Daoy (cell line): ENCODE measurements at places on chromosomes 16 and 17.

GRCh38 chr16:82263521-82264143 is 93.6 kb upstream of the MPHOSPH6 start:
- DNase-seq: peak; percentile 62

DNA sequence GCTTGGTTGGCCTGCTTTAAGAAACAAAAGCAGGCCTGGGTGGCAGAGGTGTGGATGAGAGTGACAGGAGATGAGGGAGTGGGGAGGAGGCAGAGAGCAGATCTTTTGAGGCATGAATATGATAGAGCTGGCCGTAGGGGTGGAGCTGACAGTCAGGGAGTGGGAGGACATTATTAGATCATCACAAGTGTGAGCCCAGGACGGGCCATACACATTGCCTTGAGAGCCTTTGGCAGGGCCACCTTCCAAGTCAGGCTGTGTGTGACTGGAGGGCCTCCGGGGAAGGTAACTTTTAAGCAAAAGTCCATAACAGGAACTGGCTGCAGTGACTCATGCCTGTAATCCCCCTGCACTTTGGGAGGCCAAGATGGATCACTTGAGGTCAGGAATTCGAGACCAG is 26.3 kb downstream of the GINS3 start:
- DNase-seq: peak; percentile 84

DNA sequence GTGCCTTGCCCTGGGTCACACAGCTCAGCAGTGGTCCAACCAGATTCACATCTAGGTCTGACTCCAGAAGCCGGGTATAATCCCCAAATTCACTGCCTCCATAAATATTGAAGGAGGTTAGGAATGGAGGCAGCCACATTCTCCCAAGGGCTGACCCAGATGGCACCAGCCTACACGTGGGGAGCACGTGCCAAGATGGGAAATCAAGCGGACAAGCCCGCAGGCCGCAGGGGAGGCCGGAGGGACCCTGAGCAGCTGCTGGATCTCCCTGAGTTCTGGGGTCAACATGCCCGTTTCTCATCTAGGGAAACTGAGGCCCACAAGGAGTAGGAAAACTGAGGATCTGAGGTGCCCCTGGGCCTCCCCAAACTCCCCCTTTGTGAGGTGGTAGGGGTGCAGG is 32.2 kb upstream of the CNEP1R1 start:
- DNase-seq: no peak

- no peak for DNase-seq
These were observed 217.7 kb upstream of the CDH8 start for GRCh38 chr16:62253966-62254365.

GRCh38 chr17:56314026-56314425 is 160.8 kb downstream of the ANKFN1 start:
- DNase-seq: no peak

DNA sequence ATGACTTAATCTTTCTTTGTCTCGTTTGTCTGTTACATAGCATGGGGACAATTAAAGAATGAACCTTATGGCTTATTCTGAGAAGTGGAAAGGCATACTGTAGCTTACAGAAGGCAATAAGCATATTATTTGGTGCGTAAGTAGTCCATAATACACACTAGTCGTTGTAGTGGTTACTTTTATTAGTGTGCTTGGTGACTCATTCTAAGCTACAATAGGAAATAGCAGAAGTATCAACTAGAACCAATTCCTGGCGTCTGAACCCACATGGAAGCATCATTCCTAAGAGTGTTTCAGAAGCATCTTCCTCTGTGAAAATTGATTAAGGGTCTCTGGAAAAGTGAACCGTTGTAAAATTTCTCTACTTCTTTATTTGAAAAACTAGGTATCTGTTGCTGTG is 777.8 kb upstream of the EEF2KMT start:
- no peak for DNase-seq

DNA sequence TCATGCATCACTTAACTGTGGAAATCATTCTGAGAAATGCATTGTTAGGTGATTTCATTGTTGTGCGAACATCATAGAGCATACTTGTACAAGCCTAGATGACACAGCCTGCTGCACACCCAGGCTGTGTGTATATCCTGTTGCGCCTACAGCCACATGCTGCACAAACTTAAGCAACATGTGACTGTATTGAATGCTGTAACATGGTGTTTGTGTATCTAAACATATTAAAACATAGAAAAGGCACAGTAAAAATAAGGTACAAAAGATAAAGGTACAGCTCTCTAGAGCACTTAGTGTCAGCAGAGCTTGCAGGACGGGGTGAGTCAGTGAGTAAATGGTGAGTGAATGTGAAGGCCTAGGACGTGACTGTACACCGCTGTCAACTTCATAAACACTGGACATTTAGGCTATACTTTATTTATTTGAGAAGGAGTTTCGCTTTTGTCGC is 11.9 kb downstream of the FOXK2 start:
- peak; percentile 76 for DNase-seq

DNA sequence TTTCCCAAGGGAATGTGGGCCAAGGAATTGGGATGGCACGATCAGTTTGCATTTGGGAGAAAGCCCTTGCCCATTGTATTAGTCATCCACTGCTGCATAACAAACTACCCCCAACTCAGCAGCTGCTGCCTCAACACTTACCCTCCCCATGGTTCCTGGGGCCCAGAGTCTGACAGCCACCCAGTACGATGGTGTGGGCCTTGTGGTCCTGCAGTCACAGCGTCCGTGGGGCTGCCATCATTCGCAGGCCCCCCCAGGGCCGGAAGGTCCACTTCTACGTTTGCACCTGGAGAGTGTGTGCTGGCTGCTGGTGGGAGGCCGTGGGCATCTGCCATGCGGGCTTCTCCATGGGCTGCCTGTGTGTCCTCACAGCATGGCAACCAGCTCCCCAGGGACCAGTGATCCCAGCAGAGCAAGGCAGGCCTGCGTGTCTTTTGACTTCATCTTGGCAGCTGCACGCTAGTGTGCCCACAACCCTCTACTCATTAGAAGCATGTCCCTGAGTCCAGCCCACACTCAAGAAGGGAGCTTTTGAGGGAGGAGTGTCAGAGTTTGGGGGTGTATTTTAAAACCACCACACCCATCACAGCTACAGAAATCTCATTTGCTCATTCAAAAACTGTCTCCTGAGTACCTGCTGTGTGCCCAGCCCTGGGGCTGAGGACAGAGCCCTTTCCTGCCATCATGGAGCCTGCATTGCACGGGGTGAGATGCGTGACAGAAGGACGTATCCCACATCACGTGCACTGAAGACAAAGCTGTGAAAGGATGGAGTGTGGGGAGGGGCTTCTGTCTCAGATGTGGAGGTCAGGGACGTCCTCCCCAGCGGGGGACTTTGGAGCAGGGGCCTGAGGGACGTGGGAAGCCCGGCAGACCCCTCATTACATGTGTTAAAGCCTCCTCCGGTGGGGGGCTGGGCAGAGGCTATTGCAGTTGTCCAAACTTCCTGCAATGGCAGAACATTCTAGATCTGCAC is 185.0 kb upstream of the ZNF469 start:
- no peak for DNase-seq

DNA sequence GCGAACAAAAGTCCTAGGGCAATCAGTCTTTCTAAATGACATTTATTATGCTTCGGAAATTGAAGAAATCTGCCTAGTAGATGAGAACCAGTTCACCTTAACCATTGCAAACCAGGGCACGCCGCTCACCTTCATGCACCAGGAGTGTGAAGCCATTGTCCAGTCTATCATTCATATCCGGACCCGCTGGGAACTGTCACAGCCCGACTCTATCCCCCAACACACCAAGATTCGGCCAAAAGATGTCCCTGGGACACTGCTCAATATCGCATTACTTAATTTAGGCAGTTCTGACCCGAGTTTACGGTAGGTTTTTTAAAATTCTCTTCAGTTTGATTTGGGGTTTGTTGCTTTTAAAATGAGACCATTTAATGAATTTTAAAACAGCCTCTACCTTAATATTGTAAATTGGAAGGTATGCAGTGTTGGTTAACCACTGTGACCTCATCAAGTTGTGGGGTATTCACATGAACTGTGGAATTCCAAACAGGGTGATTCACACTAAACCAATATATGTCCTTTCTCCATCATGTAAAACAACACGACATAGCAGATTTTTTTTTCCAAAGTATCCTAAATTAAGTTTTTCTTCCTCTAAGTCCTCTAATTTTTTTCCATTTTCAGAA is 6.2 kb upstream of the EVI2A start:
- DNase-seq: peak; percentile 88

- DNase-seq: no peak
These were observed 362.0 kb downstream of the SEC14L1 start for GRCh38 chr17:77502626-77503292.

DNA sequence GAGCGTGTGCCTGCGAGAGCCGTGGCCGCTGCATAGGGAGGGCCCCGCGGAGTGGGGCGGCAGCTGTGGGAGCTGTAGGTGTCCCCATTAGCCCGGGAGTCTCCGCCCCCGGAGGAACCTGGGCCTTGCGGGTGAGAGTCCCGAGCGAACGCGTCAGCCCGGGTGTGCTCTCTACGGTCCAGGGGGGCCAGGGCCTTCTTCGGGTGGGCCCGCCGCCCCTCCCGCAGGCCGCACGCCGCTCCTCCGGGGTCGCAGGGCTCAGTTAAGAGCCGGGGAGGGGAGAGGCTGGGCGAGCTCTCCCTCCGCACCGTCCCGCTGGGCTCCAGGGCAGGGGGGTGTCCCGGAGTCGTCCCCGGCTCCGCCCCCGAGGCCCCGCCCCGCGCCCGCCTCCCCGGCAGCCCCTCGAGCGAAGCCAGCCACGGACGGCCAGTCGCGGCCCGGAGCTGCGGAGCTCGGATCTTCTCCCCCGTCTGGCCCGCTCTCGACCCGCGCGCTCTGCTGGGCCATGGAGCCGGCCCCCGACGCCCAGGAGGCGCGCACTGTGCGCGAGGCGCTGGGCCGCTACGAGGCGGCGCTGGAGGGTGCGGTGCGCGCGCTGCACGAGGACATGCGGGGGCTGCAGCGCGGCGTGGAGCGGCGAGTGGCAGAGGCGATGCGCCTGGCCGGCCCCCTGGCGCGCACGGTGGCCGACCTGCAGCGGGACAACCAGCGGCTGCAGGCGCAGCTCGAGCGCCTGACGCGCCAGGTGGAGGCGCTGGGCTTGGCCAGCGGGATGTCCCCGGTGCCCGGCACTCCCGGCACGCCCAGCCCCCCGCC is at the start of gene SMTNL2:
Gene SMTNL2 (plus strand): TSS at position 429 of the 816 bp plus-strand sequence. CDS start 77 bp downstream, at position 506.
- no peak for DNase-seq

DNA sequence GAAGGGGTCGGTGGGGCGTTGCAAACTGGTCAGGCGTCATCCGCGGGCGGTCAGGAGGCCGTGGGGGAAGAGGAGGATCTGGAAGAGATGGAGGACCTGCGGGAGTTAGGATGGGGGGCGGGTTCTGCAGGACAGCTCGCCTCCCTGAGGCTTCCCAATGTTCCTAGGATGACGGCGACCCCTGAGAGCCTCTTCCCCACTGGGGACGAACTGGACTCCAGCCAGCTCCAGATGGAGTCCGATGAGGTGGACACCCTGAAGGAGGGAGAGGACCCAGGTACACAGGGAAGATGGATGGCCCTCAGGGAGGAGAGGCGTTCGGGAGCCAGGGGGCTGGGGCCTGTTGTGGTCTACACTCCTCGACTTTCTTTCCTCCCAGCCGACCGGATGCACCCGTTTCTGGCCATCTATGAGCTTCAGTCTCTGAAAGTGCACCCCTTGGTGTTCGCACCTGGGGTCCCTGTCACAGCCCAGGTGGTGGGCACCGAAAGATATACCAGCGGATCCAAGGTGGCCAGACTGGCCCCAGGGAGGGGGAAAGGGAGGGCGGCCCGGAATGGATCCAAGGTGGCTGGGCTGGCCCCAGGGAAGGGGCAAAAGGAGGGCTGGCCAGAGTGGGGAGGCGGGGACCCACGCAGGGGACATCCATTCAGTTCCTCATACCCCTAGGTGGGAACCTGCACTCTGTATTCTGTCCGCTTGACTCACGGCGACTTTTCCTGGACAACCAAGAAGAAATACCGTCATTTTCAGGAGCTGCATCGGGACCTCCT is 839 bp downstream of the PLD2 start:
- no peak for DNase-seq

DNA sequence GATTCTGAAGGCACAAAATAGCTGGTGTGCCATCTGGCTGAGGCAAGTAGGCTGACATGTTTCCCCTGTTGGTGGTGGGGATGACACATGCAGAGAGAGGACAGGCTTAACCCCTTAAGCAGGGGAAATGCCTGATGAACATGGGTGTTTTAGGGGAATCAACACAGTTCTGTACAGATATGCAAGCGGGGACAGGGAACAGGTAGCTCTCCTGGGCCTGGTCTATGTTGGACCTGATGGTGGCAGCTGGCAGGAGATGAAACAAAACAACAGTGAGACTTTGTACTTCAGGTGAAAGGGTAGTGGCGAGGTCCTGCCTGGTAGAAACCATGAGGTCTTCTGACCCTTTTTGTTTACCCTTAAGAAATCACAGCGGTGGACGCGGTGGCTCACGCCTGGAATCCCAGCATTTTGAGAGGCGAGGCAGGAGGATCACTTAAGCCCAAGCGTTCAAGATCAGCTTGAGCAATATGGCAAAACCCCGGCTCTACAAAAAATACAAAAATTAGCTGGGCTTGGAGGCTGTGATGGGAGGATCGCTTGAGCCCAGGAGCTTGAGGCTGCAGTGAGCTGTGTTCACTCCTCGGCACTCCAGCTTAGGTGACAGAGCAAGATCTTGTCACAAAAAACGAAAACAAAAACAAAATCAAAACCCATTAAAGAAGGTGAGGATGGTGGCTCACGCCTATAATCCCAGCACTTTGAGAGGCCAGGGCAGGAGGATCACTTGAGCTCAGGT is 10.5 kb downstream of the OR1F1 start:
- DNase-seq: no peak

DNA sequence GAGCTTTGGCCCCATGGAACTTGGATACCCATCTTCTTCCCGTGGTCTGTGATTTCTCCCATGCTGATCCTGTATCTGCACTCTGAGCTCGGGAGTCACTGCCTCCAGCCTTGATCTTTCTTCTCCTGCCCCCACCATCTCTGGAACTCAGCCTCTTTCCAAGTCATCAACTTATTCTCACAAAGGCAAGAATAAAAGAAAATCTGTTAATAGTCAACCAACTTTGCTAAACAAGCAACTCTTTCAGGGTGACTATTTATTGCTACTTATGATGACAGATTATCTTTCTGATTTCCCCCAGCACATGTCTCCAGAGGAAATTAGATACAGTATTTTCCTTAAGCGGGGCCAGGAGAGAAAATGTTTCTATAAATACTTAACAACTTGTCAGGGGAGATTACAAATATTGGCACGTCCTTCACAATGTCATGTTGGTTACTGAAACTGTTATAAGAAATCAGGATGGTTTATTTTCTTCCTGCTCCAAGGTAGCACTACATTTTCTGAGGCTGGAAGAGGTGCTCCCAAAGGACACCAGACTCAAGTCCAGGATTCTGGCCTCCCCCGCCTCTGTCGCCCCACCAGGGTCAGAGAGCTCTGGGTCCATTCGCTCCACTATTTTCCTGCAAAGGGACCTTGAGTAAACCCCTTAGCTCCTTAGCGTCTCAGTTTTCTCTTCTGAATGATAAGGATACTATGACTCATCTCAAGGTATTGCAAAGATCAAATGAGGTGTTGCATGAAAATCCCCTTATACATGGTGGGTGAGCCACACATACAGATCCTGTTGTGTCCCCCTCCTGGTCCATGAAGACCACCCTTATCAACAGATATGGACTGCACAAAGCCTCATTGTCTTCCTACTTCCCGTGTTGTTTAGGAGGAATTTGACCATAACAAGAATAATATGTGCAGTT is 205.2 kb upstream of the WSCD1 start:
- no peak for DNase-seq

GRCh38 chr16:89358030-89359005 is 132.0 kb downstream of the ANKRD11 start:
- DNase-seq: no peak
